Ureter (tissue), 1 donor: ENCODE measurements at places on chromosomes 2 and 18. TPM values are rescaled to one million over a fixed set of nuclear protein-coding genes. Genes with fewer than 3 reads are reported as not detected.

DNAJC5G gene
- not detected for total RNA-seq

STAMBP gene
- total RNA-seq, result 46.0 TPM

HOXD11 gene
- 1.2 TPM for total RNA-seq

STK17B gene
- 29.7 TPM for total RNA-seq

ANKRD53 gene
- total RNA-seq, result 1.8 TPM

NAT8 gene
- not detected for total RNA-seq

DNA sequence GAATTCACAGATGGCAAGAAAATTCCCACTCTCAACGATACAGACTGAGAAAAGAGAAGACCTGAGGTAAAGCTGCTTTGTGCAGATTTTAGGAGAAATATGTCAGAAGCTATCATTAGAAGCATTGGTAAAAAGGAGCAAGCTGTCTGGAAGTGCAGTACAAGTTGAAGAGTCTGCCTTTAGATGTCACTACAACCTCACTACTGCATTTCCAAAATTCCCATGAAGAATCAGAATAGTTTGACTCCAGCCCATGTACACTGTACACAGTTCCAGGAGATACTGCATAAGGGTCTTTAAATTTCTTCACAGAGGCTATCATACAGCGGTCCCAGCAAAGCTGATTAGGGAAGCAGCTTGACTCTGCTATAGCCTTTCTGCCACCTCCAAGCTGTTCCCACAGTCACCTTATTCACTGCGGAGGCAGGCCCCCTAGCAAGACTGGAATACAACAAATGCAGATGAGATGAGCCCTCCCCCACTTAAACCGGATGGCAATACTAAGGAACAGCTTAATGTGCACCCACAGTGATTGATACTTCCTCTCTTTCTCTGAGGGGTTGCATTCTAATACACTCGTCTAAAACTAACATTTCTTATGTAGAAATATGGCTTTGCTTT lies 527.4 kb downstream of the TMEM182 start:
- no peak for DNase-seq

DNA sequence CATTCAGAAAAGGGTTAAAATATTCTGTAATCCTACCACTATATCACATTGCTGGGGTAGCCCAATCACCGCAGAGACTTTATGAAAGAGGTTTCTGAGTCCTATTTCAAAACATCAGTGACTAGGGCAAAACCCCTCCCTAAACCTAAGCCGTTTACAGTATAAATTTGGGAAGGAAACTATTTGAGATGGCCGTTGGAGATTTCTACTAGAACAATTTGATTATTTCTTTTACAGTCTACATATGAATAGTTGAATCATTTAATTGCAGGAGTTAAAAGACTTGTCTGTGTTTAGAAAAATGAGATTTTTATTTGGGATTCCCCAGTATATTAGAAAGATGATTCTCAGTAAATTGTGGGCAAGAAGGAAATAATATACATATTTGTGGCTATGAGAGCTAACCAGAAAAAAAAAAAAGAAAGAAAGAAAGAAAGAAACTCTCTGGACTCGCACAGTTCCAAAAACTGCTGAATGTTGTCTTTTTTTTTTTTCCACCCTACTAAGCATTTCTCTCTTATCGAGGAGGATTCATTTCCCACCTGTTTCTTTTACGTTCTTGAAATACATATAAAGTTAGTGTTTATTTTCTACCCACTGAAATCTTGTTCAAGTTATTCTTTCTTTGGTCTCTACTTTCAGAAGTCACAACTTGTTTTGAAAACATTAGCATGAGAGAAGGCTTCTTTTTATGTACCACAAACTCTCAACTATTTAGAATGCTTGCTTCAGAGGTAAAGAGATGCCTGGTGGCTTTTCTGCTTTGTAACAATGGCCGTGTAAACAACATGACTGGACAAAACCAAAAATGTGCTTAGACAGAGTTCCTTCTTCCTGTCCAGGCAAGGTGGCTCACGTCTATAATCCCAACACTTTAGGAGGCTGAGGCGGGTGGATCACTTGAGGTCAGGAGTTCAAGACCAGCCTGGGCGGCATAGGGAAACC lies 65.9 kb downstream of the BCL2 start:
- no peak for DNase-seq

- DNase-seq, result no peak
These were observed 99.7 kb downstream of the MEP1B start for GRCh38 chr18:32289483-32290075.

GRCh38 chr2:153005071-153005730 lies 286.8 kb downstream of the ARL6IP6 start:
- no peak for DNase-seq

DNA sequence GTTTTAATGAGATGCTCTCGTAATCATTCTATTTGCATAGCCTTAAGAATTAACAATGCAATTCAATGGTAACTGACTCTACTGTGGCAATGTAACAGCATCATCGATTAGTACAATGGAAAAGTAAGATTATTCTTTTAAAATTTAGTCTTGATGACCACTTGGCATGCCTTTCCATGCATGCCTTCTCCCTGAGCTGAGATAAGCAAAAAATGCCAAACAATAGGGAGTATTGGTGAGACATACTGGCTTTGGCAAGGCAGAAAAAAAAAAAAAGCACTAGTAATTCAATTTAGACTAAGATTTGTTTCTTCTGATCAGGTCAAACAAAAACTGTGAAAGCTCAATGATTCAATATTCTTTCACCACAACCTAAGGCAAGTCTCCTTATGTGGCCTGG lies 110.8 kb upstream of the TRIB2 start:
- no peak for DNase-seq

- DNase-seq, result no peak
These were observed 265.1 kb upstream of the TNP1 start for GRCh38 chr2:217125014-217125413.

DNA sequence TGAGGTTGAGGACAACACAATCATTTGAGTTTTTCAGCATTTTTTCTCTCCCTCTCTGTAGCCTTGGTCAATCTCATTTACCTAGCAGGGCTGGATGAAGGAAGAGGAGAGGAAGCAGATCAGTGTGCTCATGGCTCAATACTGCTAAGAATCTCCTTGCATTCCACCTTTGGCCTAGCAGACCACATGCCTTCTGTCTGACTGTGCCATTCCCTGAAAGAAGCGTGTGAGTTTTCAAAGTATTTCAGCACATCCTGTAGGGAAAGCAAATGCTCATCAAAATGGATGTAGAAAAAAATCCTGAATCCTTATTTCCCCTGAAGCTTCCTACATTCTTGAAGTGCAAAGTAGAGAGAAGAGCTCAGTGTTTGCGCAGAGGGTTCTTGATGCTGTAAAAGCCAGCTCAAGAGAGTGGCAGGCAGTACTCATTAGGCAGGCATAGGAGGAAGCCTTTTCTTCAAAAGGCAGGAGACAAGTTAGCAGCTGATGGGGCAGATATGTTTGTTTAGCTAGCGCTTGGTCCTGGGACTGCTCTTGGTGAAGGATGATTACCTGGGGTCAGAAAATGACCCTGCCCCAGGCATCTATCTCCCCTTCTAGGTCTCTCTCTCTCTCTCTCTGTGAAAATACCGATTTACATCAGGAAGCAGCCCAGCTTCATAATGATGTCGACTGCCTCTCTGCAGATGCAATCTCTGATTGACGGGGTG lies 14.4 kb upstream of the PIK3C3 start:
- no peak for DNase-seq

GRCh38 chr2:45575881-45576280 lies 35.2 kb downstream of the SRBD1 start:
- DNase-seq, result no peak

DNA sequence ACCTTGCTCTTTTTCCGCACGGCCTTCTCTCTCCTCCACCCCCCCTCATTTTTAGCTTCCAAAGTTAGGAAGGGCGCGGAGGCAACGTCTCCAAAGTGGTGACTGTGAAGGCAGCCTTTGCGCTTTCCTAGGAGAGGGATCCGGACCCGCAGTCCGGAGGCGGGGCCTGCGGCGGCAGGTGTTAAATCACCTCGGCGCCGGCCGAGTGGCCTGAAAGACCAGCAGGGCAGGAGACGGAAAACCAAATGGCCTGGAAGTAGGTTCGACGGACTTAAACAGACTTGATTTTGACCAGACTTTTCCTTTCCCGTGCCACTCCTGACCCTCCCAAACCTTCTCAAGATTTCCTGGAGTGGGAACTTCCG lies 615 bp downstream of the GORASP2 start:
- peak; percentile 60 for DNase-seq

- no peak for DNase-seq
These were observed 7.1 kb downstream of the TMEM247 start for GRCh38 chr2:46486436-46486835.

GRCh38 chr2:101277111-101277510 lies 24.4 kb downstream of the CNOT11 start:
- no peak for DNase-seq

GRCh38 chr2:174138161-174138560 lies 110.2 kb downstream of the OLA1 start:
- DNase-seq, result no peak

GRCh38 chr2:59882822-59883221 lies 670.6 kb downstream of the BCL11A start:
- no peak for DNase-seq

GRCh38 chr2:70703900-70704549 lies 64.0 kb downstream of the ADD2 start:
- DNase-seq, result no peak

- no peak for DNase-seq
These were observed 211.3 kb upstream of the APCDD1 start for GRCh38 chr18:10242936-10243680.

- DNase-seq, result no peak
These were observed 165.6 kb upstream of the SERTAD2 start for GRCh38 chr2:64819361-64819760.

GRCh38 chr2:3403587-3404334 lies 24.3 kb downstream of the TRAPPC12 start:
- DNase-seq, result no peak

DNA sequence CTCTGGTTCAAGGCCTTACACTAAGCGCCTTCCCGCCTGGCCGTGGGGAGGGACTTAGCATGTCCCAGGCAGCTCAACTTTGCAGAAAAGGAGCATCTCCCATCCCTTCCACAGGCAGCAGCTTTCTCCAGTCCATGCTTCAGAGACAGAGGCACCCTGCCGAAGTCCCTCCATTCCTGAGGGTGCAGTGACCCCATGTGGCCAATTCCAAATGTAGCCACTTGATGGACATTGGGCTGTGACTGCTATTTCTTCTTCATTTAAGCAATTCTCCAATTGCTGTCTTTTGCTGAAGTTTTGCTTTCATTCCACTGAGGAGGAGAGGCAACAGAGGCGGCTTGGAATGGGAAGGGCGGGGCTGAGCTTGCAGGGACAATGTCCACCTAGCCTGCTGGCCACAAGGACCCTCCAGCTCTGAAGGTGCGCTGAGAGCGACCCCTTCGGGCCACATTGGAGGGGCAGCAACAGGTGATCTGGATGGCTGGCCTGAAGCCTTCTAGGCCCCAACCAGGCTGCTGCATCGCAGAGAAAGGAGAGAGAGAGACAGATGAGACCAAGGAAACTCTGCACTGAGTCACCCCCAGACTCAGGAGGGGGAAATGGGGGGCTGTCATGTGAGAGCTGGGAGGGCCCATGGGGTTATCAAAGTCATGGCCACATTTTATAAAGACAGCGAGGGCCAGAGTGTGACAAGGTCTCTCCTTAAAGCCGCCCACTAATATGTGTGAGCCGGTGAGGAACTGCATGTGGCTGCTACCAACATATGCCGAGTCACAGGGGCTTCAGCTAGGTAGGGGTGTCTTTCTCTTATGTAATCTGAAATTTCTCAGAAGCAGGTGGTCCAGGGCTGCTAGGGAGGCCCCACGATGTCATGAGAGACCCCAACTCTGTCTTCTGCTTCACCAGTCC lies 61.3 kb downstream of the LONRF2 start:
- peak; percentile 78 for DNase-seq

DNA sequence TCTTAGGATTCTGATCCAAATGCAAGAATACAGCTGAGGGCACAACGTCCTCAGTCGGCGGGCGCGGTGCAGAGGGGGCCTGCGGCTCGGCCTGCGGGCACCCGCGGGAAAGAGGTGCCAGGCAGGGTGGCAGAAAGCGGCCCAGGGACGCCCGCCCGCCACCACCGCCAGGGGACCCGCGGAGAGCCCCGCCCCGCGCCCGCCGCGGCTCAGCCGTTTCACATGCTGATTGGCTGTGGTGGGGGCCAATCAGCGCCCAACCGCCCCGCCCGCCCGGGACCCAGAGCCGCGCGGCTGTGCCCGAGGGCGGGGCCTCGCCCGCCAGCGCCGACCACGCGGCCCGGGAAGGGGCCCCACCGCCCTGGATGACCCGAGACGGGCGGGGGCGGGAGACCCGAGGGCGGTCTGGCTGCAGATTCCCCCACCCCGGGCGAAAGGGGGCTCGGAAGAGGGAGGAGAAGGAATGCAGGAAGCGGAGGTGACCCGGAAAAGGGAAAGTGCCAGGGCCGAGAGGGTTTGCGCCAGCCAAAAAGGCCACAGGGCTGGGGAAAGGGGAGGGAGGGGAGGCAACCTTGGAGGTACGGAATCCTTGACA lies 8.0 kb downstream of the IRS1 start:
- DNase-seq, result peak; percentile 93
